ENCODE measurements at places on chromosomes 1 and 21.

GRCh38 chr1:37629726-37630425, 4.8 kb downstream of the RSPO1 start:
- DNase-seq = no peak

DNA sequence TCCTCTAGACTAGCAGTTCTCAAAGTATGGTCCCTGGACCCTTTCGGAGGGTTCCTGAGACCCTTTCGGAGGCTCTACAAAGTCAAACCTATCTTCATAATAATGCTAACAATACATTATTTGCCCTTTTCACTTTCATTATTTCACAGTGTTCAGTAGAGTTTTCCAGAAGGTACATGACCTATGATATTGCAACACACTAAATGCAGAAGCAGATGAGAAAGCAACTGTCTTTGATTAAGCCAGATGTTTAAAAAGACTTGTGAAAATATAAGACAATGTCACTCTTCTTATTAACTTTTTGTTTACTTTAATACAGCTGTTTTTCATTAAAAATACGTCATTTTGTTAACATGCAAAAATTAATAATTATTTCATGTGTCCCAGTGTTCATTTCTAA, 5.8 kb downstream of the KCNJ10 start:
- DNase-seq = no peak

DNA sequence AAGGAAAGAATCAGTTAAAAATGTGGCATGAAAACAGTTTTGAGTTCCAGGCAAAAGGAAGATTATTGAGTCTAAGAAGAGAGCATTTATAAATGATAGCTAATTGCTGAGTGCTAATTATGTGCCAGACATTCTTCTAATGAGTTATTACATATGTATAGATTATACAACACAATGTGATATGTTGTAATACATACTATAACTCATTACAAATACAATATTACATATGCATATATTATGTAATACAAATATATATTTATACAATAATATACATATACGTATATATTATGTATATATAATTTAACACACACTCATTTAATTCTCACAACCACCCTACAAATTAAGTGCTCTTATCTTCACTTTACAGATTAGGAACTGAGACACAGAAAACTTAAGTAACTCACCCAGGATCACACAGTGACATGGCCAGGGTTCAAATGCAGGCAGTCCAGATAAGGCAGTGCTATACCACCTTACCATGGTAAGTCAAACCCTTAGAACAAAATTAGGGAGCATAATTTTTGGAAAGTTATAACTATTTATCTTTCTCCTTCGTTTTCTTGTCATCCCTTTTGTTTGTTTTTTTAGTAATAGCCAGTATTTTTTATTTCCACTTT, 4.0 kb downstream of the SORT1 start:
- no peak for DNase-seq

- DNase-seq = no peak
These were observed 1.0 kb upstream of the PPIH start for GRCh38 chr1:42657201-42657600.

DNA sequence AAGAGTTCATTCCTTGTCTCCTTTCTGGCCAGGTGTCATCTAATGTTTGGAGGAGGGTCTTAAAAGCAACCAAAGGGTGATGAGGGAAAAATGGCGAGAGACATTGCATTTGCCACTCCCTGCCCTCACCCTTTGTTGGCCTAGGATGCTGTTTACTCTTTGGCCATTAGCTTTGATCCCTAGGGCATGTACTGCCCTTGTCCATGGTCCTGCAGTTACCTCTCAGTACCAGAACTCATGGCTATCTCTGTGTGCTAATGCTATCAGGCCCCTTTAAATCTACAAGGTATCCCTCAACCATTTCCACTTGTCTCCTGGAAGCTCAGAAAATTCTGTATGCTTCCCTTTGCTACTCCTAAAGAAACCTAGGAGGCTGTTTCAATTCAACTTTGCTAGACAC, 424.8 kb upstream of the PLXNA2 start:
- no peak for DNase-seq

DNA sequence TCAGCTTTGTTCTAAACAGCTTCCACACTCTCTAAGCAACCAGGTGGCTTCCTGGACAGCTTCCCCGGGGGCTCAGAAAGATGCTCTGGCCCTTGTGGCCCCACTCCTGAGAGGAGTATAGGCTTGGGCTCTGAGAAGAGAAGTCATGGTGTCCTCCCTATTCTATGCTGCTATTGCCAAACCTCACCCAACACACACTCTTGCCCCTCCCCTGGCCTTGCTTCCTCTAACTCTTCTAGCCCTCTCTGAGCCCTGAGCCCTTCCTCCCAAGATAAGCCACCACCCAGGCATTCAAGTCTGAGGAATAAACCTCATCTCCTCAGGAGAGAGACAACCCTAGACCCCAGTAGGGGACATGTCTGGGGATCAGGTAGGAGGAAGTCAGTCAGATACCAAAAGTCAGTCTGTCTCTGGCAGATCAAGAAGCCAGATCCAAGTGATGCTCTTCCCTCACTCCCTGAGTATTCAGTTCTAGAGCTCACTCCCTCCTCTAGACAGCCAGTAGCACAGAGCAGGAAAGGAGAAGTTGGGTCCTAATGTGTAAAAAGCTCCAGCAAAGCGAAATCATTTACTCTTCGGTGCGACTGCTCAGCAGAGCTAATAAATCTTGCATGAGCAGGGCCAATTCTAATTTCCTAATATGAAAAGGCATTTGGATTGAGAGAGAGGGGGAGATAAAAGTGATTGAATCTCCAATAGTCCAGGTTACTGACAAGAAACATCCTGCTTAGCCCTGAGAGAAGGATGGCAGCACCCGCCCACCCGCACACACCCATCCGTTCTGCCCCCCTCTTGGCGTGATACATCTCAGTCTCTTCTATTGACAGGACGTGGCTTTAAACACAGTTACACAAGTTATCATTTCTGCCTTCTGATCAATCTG, 50.5 kb downstream of the DMAP1 start:
- DNase-seq = no peak

DNA sequence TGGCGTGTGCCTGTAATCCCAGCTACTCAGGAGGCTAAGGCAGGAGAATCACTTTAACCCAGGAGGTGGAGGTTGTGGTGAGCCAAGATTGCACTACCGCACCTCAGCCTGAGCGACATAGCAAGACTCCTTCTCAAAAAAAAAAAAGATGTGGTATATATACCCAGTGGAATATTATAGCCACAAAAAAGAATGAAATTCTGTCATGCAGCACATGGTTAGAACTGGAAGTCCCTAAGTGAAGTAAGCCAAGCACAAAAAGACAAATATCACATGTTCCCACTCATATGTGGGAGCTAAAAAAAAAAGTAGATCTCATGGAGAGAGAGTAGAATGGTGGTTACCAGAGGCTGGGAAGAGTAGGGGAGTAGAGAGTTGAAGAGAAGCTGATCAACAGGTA, 18.7 kb downstream of the PSMB4 start:
- no peak for DNase-seq

GRCh38 chr1:189686288-189686687, 791.4 kb downstream of the BRINP3 start:
- DNase-seq = no peak

DNA sequence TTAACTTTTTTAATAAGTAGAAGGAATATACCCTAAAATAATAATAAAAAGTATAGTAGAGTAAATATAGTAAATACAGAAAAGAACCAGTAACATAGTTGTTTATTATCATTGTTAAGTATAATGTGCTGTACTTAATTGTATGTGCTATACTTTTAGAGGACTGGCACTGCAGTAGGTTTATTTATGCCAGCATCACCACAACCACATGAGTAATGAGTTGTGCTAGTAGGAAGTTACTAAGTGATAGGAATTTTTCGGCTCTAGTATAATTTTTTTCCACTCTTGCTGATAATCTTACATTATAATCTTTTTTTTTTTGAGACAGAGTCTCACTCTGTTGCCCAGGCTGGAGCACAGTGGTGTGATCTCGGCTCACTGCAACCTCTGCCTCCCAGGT, 71.6 kb downstream of the IVNS1ABP start:
- no peak for DNase-seq

DNA sequence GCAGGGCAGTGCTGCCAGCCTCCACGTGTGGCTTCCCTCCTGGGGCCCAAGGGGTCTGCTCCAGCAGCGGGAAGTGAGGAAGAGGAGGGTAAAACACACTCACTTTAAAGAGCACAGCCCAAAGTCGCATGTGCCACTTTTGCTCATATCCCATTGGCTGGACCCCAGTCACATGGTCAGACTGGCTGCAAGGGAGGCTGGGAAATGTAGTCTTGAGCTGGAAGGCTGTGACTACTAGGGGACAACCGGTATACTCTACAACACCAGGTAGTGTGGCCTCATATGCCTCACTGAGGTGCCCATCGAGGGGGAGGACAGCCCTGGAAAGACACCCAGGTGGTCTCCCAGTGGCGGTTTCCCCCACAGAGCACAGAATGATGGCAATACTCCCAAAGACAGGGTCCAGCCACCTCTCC, 45.2 kb downstream of the CAMK2N1 start:
- DNase-seq = peak; percentile 25

- DNase-seq = no peak
These were observed 84.8 kb downstream of the COP1 start for GRCh38 chr1:176122282-176122681.

GRCh38 chr1:22283596-22283995, 140.7 kb upstream of the WNT4 start:
- no peak for DNase-seq

GRCh38 chr1:97120806-97121205, 399.2 kb downstream of the PTBP2 start:
- no peak for DNase-seq

DNA sequence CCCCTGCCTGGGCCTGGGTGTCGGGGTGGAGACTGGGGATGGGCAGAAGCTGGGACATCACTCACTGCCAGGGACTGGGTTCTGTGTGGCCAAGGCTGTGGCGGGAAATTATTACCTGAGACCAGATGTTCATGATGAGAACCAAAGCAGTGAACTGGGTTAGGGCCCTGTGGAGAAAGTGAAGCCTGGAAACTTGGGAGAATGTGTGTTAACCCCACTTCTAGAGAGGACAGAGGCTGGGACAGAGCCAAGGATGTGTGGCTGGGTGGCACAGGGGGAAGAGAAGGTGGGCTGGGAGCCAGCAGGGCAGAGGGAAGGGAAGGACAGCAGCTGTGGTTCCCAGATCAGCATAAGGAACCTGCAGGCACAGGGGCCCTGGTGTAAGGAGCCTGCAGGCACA, 31.3 kb downstream of the CNIH3 start:
- DNase-seq = no peak

DNA sequence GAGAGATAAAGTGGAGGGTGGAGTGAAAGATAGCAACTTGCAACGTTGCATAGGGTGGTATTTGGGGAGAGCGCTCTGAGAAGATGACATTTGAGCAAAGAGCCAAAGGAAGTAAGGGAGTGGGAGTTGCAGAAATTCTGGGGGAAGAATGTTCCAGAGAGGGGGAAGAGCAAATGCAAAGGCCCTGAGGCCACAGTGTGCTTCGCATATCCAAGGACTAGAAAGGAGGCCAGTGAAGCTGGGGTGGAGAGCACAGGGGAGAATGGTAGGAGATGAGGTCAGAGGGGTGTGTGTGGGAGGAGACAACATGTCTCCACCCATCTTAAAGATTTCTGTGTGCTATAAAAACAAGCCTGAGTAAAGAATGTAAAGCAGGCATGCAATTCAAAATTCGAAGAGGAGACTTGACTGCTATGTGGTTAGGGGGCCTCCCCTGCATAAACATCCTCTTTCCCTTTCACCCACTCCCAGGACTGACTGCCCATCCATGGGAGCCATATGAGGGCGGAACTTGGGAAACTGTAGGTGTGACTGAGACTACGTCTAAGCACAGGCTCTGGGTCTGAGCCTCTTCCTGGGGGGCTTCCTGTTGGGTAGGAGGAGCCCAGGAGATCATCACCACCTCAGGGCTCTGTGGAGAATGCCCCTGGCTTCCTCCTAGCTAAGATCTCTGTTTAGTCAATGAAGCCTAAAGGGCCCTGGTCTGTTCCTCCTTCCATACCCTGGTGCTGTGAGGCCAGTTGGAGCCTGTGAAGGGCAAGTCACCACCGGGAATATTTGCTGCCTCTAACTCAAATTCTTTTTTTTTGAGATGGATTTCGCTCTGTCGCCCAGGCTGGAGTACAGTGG, 2.9 kb upstream of the CLIC4 start:
- DNase-seq = peak; percentile 77

GRCh38 chr1:1678581-1679380, 13.8 kb downstream of the SLC35E2B start:
- DNase-seq = no peak

GRCh38 chr1:70779571-70779970, 268.0 kb downstream of the PTGER3 start:
- peak; percentile 92 for DNase-seq

- no peak for DNase-seq
These were observed 1.2 kb downstream of the RUSC1 start for GRCh38 chr1:155321639-155322503.

GRCh38 chr1:201845331-201846083, 16.6 kb downstream of the IPO9 start:
- peak; percentile 49 for DNase-seq

- peak; percentile 47 for DNase-seq
These were observed 424.9 kb downstream of the ADGRL2 start for GRCh38 chr1:82225421-82226185.

GRCh38 chr21:33937146-33937545, 21.5 kb upstream of the ATP5PO start:
- no peak for DNase-seq

- DNase-seq = no peak
These were observed 79.5 kb downstream of the TNFSF18 start for GRCh38 chr1:172971241-172971640.

- no peak for DNase-seq
These were observed 70.1 kb upstream of the ROR1 start for GRCh38 chr1:63703701-63704107.

DNA sequence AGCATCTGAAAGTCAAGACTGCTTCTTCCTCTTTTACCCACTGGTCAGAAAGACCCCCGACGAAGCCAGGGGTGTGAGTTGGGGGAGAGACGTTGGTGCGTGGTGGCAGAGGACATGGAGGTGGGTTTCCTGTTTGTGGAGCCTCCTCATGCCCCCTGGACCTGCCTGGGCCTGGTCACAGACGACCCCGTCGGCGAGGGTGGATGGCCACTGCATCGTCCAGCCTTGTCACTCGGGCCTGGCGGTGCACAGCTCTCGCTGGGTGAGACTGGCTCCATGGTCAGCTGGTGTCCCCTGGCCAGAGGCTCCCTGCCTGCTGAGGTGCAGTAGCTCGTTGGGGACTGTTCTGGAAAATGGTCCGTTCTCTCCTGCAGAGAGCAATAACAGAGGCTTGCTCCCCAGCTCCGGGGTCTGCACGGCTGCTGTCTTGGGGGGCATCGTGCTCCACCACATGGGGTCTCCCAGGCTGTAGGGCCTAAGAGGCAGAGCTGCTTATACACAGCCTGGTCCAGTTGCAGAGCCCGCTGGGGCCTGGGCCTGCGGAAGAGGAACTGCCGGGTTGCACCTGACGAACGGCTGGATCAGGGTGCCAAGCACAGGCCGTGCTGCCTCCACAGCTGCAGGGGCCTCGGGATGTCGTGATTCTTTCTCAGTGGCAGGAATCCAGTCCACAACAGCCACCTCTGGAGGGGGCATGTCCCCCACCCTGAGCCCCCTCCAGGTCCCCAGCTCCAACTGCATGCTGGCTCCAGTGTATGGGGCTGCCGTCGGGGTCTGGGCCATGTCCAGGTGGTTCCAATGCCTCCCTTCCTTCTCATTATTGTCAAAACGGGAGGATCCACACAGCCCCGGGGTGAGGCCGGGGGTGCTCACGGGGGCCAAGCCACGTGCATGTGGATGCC, 18.0 kb upstream of the ACTRT2 start:
- DNase-seq = no peak

GRCh38 chr21:42308161-42308913, 6.9 kb downstream of the TFF3 start:
- DNase-seq = no peak
